Fibroblast of upper back skin (primary cell): ENCODE measurements at places on chromosomes 11 and 22.

DNA sequence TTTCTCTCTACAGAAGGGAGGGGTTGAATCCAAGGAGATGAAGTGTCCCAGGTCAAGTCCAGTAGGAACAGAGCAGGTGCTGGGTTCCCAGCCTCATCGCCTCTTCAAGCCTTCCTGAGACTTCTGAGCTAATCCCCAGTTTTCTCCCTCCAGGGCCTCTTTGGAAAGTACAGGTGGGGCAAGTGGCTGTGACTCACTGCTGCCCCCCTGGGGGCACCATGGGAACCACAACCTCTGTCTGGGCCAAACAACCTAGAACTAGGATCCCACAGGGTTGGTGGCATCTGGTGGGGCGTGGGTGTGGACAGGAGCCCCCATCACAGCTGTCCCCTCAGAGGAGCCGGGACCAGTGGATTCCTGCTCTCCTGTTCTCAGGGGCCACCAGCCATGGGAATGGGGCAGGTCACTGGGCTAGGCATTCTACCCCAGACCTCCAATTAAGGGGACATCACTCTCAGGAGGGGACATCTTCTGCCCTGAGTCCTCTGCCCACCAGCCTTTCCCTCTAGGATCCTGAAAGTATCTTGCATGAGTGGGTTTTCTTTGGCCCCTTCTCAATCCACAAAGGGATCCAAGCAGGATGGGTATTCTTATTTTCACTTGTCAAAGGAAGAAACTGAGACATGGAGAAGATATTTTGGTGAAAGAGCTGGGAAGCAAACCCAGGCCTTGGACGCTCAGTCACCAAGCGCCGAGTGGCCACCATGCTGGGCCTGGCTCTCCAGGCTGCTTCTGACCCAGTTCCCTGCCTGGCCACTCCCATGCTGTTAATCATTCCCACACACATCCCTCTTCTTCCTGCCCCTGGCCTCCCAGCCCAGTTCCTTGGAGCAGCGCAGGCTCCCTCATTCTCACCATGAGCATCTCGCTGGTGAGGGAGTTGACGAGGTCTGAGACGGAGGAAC is 23.8 kb downstream of the LRRC10B start:
- DNase-seq: no peak

- DNase-seq: peak; percentile 48
Observed at GRCh38 chr22:36873614-36874308, 13.0 kb downstream of the NCF4 start.

DNA sequence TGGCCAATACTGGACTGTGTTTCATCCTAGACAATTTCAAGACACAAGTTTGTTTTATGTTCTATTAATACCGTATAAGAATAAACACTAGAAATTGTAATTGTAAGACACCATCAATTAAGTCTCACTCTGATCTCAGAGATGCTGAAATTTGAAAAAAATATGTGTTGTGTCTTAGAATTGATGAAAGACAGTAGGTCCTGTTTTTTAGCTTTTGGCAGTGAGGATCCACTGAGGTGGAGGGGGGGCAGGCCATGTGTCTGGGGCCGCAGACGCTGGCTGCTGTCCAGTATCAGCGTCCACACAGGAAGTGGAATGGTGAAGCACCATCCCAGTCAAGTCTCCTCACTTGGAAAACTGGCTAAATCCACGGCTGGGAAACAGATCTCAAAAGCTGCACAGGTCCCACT is 22.5 kb upstream of the ALG8 start:
- DNase-seq: peak; percentile 36

DNA sequence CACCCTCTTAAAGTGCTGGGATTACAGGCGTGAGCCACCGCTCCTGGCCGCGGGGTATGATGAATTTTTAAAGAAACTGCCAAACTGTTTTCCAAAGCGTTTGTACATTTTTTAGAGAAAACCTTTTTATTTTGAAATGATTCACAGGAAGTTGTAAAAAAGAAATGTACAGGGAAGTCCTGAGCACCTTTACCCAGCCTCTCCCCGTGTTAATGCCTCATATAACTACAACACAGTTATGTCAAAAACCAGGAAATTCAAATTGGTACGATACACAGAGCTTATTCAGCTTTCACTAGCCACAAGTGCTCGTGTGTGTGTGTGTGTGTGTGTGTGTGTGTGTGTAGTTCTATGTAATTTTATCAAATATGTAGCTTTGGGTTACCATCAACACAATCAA is 7.0 kb upstream of the FAM118A start:
- no peak for DNase-seq

- DNase-seq: no peak
Observed at GRCh38 chr11:66510990-66511339, 530 bp downstream of the BBS1 start.

DNA sequence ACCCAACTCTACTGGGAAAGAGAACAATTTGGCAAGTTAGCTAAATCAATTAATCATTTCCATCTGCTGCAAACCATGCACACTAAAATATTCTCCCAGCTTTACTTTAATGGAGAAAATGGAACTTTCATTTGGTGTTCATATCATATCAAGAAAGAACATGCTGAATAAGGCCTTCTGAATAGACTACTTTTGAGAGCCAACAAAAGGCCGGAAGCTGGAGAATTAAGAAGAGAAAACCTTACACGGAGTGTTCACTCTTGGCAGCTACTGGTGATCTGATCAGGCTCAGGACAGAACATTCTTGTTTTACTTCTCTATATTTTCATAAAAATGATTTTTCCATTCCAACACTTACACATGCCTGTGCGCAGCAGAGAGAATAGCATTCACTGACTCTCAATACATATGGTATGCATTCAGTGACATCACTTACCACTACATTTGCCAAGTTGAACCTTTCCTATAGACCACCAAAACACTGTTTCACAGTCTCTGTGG is 165.3 kb downstream of the TTC28 start:
- peak; percentile 41 for DNase-seq

DNA sequence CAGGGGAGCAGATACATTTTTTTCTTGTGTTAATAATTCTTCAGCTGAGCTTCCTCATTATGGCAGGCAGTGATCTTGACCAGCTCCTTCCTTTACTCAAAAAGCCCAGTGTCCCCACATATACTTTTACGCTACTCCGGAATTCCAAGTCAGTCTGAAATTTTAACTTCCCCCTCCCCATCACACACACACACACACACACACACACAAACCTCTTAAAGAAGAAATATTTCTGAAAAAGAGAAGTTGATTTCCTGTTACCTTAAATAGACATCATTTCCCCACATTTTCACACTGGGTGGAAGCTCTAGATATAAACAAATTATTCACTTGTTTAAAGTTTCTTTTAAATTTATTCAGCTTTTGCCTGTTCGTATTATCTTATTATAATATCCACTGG is 113.9 kb downstream of the DBX1 start:
- no peak for DNase-seq

GRCh38 chr22:45484742-45485141 is 17.9 kb upstream of the FBLN1 start:
- no peak for DNase-seq

GRCh38 chr11:66891851-66892660 is 35.2 kb downstream of the LRFN4 start:
- peak; percentile 87 for DNase-seq

DNA sequence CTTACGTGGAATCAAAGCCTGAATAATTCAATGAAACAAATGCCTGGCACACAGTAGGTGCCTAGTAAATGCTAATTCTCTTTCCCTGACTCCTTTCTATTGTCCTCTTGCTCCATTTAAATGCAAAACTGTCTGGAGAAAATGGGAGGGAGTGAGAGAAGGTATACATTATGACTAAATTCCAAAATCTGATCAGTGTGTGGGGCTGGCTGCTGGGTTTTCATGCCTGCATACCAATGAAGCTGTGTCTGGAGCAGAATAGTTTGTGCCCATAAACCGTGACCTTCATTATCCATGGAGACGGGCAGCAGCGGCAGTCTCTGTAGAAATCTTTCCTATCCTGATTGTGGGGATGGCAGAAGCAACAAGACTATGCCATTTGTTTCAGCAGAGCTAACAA is 223.4 kb upstream of the ZBED5 start:
- no peak for DNase-seq

DNA sequence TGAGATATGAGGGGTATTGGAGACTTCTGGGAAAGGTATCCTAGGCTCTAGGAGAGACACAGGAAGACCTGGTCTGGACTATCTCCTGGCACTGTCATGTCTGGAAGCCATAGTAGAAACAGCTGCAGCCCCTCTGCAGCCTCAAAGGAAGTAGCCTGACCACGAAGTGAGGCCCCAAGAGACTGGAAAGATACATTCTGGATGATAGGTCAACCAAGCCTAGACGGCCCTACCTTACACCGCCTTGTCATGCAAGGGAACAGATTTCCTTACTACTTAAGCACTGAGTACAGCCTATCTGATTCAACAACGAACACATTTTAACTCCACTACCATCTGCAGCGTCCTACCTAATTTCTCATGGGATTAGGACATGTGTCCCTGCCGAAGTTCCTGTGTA is 31.1 kb downstream of the UQCR10 start:
- DNase-seq: peak; percentile 35

DNA sequence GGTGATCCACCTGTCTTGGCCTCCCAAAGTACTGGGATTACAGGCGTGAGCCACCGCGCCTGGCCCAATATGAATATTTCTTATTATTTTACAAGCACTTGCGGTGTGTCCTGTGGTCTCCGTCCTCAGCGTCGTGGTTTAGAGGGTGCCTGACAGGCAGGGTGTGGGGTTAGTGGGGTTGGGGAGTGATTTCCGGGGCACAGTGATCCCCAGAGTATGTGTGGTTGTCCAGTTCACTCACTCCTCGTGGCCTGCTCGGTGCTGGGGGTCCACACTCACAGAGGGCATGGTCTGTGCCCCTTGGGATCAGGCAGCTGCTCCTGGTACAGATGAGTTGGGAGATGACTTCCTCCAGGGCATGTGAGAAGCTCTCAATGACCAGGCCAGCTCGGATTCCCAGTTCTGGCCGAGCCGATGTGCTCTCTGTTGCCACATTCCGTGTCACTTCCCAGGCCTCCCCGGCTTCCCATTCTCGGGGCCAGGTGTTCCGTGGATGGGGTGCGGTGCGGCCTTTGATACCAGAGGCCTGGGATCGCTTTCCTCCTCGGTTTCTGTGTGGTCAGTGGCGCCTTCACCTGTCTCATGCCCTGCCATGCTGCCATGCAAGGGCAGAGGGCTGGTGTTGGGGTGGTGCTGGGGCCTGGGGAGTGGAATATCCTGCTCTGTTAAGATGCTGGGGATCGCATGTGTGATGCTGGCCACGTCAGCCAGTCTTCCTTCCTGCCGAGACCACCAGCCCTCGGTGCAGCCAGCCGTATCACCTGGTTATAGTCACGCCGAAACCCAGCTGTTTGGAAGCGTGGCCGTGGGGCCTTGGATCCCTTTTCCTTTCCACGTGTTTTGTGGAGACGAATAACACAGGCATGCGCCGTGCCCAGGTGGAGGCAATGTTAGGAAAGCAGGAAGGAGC is 39.6 kb downstream of the PARVB start:
- DNase-seq: no peak

DNA sequence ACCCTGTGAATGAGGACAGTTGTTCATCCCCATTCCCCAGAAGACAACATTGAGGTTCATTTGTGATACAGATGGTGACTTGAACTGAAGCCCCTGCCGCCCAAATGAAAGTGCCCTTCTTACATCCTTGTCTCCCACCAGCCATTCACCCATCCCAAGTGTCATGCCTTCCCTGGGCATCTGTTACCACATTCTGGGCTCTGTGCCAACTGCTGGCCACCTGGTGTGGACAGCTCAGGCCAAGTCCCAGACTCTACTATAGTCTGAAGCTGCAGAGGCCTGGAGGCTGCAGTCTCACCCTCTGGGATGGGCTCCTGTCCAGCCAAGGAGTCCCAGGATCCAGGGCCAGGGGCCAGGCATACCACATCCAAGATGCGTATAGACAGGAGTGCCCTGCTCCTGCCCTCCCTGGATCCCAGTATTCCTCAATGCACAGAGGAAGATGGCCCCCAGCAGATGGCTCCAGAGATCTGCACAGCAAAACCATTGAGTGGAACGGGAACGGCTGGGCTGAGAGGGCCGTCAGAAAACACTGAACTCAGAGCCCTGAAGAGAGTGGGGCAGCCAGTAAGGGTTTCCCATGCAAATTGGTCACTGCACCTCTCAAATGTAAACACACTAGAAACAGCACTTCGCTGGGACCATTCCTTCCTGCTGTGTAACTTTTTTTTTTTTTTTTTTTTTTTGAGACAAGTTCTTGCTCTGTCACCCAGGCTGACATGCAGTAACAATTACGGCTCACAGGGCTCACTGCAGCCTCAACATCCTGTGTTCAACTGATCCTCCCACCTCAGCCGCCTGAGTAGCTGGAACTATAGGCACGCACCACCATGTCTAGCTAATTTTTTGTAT is 22.8 kb downstream of the ARRB1 start:
- DNase-seq: peak; percentile 71

GRCh38 chr11:3866206-3866605 is 10.7 kb downstream of the STIM1 start:
- no peak for DNase-seq

DNA sequence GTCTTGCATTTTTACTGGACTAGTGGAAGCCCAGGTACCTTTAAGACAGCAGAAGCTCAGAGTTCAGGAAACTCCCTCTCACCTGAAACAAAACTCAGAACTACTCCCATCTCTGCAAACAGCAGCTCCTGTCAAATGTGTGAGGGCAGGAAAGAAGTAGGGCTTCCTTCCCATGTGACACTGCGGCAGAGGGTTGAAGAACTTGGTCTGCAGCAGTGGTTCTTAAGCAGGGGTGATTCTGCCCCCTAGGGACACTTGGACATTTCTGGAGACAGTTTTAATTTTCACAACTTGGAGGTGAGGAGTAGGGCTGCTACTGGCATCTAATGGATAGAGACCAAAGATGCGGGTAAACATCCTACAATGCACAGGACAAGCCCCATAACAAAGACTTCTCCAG is 63.4 kb downstream of the RCN1 start:
- peak; percentile 35 for DNase-seq

- DNase-seq: no peak
Observed at GRCh38 chr11:70487756-70488155, 89.4 kb downstream of the CTTN start.

- peak; percentile 75 for DNase-seq
Observed at GRCh38 chr11:26297189-26297975, 34.5 kb upstream of the ANO3 start.

DNA sequence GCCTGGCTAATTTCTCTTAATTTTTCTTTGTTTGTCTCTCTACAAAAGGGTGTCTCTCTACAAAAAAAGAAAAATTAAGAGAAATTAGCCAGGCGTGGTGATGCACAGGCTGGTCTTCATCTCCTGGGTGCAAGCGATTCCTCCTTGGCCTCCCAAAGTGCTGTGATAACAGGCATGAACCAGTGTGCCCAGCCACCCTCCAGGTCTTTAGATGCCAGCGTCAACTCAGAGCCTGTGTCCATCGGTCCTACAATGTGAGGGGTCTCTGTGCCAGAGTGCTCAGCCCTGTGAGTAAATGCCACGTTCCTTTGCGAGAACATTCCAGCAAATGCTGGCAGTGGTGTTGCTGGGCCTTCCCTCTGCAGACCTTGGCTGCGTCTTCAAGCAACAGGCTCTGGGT is 62.7 kb downstream of the IGF2 start:
- DNase-seq: no peak

DNA sequence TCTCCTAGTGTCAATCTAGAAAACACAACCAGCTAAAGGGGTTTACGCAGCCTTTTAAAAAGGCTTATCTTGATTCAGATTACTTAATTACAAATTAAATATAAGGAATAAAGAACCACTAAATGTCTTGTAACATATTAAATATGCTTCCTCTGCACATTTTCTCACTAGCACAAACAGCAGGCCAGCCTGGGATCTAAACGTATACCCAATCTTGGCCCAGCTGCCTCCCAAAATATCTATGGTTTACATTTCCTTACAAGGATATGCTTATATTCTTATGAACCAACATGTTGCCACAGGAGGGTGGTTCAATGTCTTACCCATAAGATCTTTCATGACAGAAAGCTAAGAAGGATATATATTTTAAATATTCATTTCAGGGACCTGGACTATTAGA is 7.7 kb downstream of the LGR4 start:
- no peak for DNase-seq

- DNase-seq: no peak
Observed at GRCh38 chr11:64753380-64754123, 6.2 kb downstream of the PYGM start.
